ENCODE measurements at places on chromosomes 13 and 19.

DNA sequence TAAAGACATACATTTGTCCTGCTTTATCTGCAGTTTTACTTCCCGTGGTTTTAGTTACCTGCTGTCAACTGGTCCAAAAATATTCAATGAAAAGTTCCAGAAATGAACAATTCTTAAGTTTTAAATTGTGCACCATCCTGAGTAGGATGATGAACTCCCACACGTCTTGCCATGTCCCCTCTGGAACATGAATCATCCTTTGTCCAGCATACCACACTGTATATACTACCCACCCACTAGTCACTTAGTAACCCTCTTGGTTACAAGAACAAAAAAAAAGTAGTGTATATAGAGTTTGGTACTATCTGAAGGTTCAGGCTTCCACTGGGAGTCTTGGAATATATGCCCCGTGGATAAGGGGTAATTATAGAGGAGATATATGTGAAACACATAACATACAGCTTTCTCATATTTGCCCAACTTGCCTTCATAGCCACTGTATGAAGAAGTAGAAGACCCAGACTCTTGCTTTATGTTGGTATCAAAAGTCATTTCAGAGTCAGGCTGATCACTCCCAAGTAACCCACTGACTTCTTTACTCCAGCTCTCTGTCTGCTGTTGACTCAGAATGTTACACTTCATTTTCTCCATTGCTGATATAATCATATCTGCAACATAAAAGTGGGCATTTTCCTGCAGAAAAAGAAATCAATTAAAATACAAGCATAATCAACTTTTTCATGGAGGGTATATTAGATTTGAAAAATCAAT lies 19.3 kb downstream of the RUBCNL start:
- DNase-seq = no peak

GRCh38 chr19:55070466-55071128 lies 5.1 kb upstream of the EPS8L1 start:
- no peak for DNase-seq

- no peak for DNase-seq
These were observed 4.0 kb upstream of the FLT3LG start for GRCh38 chr19:49469828-49470614.

- no peak for DNase-seq
These were observed 71.9 kb upstream of the KLF12 start for GRCh38 chr13:74206061-74206561.

GRCh38 chr13:52022356-52022755 lies 2.1 kb upstream of the UTP14C start:
- no peak for DNase-seq

- DNase-seq = no peak
These were observed 1.3 kb downstream of the TSKS start for GRCh38 chr19:49761625-49762311.

- no peak for DNase-seq
These were observed 12.3 kb upstream of the ZNF180 start for GRCh38 chr19:44512326-44513298.

DNA sequence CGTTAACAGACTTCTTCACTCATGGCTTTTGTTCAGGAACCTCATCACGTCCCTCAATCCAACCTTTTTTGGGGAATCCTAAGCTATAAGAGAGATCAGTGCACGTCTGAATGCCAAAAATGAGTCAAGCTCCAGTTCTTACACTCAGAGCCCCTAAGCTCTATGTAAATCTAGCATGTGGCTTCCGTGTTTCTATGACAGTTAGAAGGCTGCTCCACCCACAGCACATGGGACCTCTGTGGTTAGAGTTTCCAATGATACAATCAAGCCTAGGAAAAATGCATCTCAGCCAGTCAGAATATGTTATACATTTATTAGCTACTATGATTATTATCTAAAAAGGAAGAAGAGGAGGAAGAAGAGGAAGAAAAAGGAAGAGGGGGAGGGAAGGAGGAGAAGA lies 135.9 kb downstream of the ENOX1 start:
- no peak for DNase-seq

- DNase-seq = no peak
These were observed 40.4 kb upstream of the ZNF254 start for GRCh38 chr19:24046550-24046949.

DNA sequence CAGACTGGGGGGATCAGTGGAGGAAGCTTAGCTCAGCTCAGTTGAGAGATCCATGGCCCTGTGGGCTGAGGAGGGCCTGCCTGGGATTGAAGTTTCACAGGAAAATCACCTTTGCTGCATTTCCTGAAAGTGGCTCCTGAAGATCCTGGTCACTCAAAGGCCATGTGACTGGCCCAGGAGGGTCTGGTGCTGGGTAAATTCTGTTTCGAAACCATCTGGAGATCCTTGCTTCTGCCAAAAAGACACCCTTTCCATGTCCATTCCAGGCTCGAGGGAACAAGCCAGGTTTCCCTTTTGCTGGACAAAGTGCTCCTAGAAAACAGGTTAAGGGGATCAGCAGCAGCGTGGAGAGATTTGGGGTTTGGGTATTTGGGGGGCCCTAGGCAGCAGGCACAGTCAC lies 293.3 kb downstream of the ZNF536 start:
- DNase-seq = no peak

GRCh38 chr19:511101-511851 lies 4.0 kb downstream of the TPGS1 start:
- DNase-seq = no peak

Data from GOT3 (cell line).